T-helper 9 cell (primary cell): ENCODE measurements at places on chromosomes 7 and 10.

GRCh38 chr7:125878988-125879387, 949.4 kb upstream of the POT1 start:
- no peak for DNase-seq

GRCh38 chr7:128447941-128448564, 7.6 kb upstream of the HILPDA start:
- no peak for DNase-seq

- no peak for DNase-seq
Observed at GRCh38 chr10:114392112-114392835, 12.0 kb downstream of the AFAP1L2 start.

DNA sequence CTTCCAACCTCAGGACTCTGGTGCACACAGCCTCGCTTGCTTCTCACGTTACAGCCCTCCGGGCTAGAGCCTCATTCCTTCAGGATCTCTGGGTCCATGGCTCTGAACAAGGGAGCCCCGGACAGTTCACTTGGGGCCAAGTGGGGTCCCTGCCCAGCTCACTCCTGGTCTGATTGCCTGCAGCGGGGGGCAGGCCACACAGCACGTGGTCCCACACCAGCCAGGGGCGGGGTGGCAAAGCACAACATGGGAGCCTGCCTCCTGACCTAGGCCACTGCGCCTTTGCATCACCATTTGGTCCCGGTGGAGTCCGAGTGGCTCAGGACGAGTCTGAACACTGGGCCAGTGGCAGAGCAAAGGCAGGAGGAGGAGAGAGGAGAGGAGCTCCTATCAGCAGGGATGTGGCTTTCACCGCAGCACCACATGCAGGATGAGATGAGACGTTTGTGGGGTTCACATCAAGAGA, 13.4 kb upstream of the CRYGN start:
- no peak for DNase-seq

- DNase-seq, result no peak
Observed at GRCh38 chr7:885261-885892, 9.0 kb downstream of the GET4 start.

DNA sequence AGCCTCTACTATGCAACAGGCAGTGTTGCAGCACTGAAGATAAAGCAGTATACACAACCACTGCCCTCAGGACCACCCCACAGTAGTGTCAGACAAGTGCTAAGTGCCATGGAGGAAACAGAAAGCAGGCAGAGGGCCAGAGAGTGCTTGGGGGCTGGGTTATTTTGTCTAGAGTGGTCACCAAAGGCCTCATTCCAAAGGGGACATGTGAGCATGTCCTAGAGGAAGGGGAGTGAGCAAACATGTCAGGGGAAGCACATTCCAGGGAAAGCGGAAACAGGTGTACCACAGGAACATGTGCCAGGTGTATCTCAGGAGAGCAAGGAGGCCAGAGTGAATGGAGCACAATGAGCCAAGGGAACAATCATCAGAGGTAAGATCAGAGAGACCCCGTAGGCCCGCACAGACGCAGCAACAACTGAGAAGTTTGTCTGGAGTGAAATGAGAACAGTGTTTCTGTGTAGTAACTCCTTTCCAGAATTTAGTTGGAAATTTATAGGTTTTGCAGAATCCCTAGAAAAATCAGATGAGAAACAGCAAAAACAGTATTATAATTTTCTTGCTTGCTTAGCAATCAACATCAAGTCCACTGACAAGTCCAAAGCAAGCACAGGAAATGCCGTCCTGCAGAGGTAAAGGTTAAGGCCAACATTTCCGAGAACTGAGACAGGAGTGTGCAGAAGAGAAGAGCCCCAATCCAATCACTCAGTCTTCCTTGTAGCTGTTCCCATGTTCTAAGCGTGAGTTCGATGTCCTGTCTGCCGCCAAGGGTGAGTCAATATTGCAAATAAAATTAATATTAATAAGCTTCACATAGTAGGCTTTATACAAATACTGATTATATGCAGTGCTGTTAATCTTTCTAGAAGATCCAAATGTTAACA, 67.3 kb downstream of the SGMS1 start:
- no peak for DNase-seq

GRCh38 chr10:17244700-17245365, 16.8 kb downstream of the VIM start:
- no peak for DNase-seq

DNA sequence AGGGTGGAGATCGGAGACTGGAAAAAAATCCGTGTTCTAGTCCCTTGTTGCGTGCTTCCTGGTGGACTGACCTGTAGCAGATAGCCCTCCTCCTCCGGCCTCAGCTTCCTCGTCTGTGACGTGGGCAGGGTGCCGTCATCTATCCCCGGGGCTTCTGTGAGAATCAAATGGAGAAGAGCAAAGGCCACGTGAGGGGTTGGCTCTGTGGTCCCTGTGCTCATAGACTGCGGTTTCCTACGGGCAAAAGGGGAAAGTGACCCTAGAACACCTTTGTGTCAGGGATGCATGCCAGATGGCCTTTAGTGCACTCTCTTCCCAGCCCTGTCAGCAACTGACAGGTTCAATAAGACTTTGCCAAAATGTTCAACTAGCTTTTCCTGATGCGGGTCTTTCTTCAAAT, 33.7 kb downstream of the GRK5 start:
- DNase-seq, result no peak

- no peak for DNase-seq
Observed at GRCh38 chr7:7014827-7015595, 167.3 kb upstream of the C1GALT1 start.

GRCh38 chr10:66862687-66863258, 63.1 kb upstream of the LRRTM3 start:
- no peak for DNase-seq

- DNase-seq, result no peak
Observed at GRCh38 chr10:34658934-34659333, 156.2 kb downstream of the PARD3 start.

- DNase-seq, result no peak
Observed at GRCh38 chr10:73517166-73517888, 21.5 kb upstream of the PPP3CB start.

GRCh38 chr10:79001082-79001885, 67.5 kb upstream of the ZMIZ1 start:
- no peak for DNase-seq

DNA sequence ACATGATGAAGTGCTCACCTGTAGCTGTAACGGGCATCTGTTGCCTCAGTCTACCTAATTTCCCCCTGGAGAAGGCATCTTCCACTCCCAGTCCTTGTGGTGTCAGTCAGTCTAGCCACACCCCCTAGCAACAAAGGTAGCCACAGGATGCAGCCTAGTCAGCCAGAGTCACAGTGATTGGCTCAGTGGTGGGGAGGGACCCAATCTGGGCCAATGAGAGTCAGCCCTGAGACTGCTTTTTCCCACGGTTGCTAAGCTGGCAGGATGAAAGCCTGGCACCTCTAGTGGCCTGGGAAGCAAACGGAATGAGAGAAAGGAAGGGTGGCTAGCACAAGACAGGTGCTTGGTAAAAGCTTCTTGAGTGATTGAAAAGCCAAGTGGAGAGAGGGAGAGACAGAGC, 118.6 kb downstream of the SH3PXD2A start:
- no peak for DNase-seq

DNA sequence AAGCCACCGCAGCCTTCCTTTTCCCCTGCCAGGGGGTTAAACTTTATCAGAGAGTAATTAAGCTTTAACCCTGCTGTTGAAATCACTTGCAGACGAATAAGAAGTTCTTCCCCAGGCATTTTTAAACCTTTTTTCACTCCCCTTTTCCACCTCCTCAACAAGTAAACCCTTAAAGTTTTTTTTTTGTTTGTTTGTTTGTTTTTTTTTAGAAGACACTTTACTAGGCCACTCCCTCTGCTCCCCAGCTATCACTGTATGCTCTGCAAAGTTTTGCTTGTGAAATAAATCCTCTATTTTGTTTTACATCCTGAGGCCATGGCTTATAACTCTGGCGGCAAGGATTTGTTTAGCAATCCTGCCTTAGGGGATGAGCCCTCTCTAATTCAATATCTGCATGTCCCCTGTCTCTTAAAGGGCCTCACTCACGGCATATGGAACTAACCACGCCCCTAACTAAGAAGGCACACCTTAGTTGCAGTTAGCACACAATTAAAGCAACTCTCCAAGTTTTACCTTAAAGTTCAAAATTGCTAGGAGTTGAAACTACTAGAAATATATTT, 1354.7 kb upstream of the LRRTM3 start:
- no peak for DNase-seq

DNA sequence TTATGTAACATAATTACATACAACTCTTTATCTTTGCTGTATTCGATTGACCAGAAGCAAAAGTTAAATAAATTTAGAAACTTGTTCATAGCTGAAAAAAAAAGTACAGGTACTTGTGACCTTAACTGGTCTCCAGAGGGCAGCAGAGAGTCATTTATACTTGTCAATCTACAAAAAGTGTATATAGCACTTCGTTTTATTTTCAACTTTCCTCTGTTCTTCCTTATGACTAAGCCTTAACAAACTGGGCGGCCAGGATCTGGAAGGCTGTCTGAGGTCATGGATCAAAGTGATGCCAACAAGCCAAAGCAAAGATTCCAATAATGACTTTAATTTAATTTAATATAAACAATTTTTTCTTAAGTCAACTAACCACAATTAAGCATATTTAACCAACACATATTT, 29.8 kb downstream of the C10orf67 start:
- peak; percentile 45 for DNase-seq

- no peak for DNase-seq
Observed at GRCh38 chr7:106515321-106515720, 145.6 kb downstream of the CCDC71L start.

DNA sequence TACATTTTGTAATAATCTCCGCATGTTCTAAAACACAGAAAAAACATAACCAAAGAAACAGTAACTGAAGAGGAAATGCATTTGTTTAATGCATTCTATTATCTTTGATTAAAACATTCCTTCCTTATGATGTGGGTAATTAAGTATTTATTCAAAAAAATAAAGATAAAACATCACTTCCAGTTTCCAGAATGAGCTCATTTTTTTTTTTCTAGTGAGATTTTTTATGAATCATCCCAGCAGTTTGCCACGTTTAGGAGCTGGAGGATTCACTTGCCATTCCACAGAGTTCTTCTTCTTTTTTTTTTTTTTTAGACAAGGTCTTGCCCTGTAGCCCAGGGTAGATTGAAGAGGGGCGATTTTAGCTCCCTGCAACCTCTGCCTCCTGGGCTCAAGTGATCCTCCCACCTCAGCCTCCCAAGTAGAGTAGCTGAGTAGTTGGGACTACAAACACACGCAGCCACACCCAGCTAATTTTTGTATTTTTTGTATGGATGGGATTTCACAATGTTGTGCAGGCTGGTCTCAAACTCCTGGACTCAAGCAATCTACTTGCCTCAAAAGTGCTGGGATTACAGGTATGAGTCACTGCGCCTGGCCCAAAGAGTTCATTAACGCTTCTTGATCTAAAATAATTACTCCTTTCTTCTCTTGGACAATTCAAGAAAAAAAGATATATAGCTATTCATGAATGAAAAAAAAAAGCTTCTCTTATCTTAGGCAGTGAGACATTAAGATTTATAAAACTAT, 177.3 kb downstream of the DKK1 start:
- no peak for DNase-seq
